Caco-2 (cell line): ENCODE measurements at places on chromosomes 6 and 20.

DNA sequence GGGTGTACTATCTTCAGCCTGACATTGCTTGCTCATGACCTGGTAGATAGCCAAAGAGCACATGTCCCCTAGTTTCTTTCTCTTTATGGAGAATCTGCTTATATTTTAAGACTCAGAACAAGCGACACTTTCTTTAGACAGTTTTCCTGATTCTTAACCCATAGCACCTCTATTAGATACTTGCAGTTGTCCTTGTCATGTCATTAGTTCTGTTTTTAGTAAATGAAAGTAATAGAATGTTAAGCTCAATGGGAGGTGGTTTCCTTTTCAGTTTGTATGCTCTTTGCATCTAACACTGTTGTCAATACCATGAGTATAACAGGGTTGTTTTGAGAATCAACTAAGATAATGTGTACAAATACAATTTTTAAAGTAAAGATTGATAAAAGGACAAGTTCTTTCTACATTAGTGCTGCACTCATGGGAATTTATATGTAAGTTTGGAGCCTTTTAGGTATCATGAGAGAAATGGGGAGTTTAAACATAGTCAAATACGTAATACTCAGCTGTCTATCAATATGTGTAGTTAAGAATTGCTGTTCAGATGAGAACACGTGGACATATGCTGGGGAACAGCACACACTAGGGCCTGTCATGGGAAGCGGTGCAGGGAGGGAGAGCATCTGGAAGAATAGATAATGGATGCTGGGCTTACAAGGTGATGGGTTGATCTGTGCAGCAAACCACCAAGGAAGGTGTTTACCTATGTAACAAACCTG lies 124.3 kb downstream of the GRM1 start:
- no peak for DNase-seq

DNA sequence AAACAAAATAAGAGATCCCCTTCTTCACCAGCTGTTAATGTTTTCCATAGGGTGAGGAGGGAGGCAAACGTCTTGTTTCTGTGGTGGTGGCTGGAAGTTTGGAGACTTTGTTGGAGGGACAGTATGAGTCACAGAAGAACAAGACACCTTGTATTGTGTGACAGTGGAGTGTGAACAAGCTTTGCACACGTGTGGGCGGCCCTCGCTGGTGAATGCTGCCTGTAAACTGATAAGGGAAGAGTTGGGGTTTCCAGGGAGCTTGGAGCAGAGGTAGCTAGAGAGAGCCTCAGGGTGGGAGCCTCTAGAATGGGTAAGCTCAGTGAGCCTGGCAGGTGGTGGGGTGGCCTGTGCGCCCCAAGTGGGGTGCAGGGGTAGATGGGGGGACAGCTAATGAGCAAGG lies 78.3 kb downstream of the ZDHHC14 start:
- DNase-seq = no peak

DNA sequence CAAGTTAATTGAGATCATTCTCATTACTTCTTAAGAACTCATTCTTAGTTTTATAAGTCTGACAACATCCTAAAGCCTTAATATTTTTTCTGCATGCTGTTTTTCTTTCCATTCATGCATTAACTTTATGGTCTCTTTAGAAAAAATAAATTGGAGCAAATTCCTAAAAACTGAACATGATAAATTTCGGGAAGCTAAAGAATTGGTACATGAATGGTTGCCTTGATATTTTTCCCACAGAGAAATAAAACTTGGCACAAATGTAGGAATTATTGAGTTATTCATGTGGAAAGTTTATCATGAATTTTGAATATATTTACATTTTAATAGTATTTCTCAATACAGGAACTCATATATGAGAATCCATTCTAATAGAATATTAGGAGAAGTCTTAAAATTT lies 115.9 kb downstream of the BMP5 start:
- no peak for DNase-seq

DNA sequence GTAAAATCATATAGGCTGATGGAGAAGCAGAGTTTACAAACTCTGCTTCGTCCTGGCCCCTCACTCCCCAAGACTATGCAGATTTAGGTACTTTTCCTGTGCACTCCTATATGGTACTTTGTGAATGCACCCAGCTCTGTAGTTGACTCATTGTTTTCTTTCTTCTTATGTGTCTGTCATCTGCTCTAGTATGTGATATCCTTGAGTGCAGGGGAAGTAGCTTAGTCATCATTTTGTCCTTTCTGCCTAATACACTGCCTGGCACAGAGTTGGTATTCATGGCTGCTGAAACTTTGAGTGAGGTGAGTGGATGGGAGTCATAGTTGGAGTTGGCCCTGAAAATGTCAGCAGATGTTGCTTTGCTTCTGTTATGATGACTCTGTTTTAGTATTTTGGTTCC lies 222.6 kb downstream of the RNF144B start:
- no peak for DNase-seq

DNA sequence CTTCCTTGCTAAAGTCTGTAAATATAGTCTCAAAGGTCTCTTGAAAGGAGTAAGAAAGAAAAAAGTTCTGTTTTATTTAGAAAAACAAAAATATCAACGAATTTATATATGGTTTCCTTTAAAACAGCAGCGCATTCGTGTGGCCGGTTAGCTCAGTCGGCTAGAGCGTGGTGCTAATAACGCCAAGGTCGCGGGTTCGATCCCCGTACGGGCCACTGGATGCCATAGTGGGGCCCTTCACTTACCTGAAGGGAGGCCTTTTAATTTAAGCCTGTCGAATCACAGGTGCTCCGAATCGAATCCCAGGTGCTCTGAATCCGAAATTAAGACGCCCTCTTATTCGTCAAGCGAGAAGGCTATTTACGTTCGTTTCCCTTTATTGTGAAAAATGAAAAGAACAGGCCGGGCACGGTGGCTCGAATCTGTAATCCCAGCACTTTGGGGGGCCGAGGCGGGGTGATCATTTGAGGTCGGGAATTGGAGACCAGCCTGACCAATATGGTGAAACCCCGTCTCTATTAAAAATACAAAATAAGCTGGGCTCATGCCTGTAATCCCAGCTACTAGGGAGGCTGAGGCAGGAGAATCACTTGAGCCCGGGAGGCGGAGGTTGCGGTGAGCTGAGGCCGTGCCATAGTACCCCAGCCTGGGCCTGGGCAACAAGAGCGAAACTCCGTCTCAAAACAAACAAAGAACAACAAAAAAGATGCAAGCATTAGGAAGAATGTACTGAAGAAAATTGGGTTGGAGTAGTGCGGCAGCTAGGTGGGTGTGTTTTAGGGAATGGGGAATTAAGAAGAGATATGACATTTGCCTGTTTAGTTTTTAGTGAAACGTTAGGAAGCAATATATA lies 195.8 kb upstream of the ZNF184 start:
- peak; percentile 85 for DNase-seq

DNA sequence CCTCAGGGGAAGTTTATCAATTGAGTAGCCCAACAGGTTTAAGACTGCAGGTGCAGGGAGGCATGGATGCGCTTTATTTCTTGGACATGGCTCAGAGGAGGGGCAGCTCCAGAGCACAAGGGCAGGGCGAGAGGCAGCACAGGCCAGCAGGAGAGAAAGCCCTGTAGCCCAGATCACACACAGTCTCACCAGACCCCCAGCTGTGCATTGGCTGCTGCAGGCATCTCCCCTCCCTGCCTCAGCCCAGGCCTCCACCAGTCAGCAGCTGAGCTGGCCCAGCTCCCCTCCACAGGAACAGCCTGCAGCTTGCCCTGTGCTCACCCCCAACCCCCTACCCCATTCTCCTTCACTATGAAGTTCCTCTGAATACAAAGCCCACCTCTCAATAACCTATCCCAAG lies 24.7 kb downstream of the MRPL14 start:
- DNase-seq = no peak

DNA sequence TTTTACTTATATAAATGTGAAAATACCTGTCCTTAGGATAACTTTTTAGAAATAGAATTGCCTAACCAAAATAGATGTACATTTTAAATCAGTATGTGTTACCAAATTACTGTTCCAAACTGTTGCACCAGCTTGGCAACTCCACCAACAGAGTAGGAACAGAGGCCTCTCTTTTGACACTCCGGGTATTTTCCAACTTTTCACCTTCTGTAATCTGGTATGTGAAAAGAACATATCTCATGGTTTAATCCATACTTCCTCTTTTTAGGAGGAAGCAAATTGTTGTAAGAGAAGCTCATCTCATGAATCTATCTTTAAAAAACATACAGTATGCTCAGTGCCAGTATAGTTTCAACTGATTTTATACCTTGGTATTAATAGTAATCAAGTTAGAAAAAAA lies 24.9 kb downstream of the RNF144B start:
- no peak for DNase-seq

GRCh38 chr6:161489626-161490306 lies 215.9 kb upstream of the AGPAT4 start:
- DNase-seq = no peak

DNA sequence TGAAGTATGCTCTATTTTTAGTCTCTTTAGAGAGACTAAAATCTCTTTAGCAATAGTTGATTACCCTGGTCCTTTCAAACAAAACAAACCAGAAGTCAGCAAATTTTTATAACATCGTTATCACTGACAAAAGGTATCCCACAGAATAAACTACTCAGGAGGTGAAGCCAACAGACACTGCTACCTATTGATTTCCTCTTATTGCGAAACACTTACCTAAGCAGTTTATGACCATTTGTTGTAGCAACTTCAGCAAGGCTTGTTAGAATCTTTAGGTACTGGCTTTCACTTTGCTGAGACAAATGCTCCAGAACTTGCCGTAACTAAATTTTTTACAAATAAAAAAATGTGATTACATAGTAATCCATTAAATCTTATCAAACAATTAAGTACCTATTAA lies 64.4 kb downstream of the HACE1 start:
- no peak for DNase-seq

- no peak for DNase-seq
Measured at GRCh38 chr20:33316958-33317357, 33.9 kb downstream of the BPIFB1 start.

DNA sequence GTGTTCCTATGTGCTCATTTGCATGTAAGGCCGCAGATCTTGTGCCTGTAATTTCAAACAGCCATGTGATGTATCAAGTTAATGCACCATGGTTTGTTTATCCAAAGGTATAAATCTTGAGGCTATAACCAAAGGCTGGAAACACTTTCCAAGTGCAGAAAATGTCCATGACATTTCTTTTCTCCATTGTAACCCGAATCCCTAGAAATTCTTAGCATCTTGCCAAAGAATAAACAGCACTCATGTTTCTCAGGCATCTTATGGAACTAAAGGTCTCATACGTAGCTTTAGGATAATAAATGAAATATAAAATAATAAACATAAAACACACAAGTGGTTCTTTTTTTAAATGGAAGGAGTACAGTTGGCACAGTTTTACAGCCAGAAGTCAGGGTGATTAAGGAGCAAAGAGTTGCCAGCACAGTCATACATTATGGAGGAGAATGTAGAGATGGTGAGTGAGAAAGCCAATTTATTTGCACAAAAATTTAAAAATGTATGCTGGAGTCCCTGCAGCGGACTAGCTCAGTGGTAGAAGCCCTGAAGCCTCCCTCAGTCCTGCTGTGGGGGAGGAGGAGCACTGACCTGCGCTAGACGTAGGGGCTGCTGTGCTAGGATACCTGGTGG lies 18.0 kb downstream of the CDH26 start:
- no peak for DNase-seq

DNA sequence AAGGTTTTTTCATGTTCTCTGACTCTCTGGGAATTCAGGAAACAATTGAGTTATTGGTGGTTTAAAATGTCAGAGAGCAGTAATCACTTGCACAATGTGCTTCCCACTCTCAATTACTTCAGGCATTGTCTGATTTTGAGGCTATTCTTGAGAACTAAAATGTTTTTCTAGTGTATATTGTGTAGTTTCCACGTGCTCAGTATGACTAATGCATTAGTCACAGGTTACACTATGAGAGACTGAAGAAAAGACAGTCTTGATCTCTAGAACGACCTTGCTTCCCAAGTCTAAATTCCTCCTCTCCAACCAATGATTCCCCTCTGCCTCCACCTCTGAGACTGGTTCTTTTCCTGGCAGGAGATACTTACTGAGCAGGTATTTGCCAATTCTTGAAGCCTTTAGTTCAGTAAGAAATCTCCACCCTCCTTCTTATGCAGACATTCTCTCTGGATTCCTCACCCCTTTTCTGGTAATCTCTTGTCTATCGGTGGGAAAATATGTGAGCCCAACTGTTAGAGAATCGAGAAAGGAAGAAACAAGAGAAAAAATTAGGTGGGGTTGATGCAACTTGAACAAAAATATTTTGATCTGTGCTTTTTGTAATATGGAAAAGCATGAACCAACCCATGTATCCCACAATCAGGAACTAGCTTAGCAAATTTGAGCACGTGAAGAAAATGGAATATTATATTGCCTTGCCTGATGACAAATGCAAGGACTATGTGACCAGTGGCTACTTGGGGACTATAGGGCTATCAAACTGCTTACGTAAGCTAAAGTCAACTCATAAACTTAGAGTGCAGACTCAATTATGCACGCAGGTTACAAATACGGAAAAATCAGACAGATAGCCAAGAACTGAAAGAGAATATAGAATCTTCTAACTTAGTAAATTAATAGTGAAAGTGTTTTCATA lies 61.1 kb upstream of the SLC22A16 start:
- DNase-seq = no peak

DNA sequence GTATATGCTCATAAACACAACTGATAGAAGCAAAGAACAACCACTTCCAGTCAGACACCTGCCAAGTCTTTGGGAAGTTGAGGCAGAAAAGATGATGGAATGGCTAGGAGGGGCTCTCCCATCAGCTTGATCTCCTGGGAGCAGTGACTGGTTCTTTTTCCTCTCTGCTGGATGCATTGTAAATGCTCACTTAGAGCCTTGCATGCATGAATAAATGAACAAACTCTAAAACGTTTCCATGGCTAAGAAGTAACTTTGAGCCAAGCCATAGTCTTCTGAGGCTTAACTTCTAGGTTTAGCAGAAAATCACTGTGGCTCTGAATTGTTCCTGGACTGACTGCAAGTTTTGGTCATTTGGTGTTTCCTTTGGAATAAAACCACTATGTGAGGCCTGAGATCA lies 166.4 kb upstream of the CITED2 start:
- no peak for DNase-seq

- no peak for DNase-seq
Measured at GRCh38 chr6:35412102-35412501, 40.0 kb upstream of the FANCE start.

- DNase-seq = no peak
Measured at GRCh38 chr6:43760210-43761168, 9.5 kb upstream of the VEGFA start.

- no peak for DNase-seq
Measured at GRCh38 chr20:32338665-32339064, 19.5 kb upstream of the ASXL1 start.

- DNase-seq = no peak
Measured at GRCh38 chr20:32433311-32434021, 75.3 kb downstream of the ASXL1 start.

DNA sequence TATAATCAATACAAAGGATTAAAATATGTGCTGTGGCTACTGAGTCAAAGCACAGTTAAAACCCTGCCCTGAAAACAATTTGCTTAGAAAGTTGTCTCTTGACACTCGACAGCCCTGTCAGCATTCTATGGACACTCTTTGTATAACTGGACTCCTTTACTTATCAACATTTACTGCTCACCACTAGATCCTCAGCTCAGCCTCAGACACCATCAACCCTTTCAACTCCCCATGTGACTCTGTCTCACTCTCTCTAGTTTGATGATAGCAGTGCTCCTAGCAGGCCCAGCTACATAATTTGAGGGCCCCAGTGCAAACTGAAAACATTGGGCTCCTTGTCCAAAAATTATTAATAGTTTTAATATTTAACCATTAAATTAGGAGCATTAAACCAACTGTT lies 181.8 kb downstream of the TENT5A start:
- DNase-seq = no peak

- no peak for DNase-seq
Measured at GRCh38 chr6:91241946-91242613, 655.2 kb upstream of the MAP3K7 start.
